NCI-H774 (cell line): ENCODE measurements at places on chromosomes 16 and 17.
A peak's percentile ranks its signal among the peaks of the same experiment; 100 is the strongest.

DNA sequence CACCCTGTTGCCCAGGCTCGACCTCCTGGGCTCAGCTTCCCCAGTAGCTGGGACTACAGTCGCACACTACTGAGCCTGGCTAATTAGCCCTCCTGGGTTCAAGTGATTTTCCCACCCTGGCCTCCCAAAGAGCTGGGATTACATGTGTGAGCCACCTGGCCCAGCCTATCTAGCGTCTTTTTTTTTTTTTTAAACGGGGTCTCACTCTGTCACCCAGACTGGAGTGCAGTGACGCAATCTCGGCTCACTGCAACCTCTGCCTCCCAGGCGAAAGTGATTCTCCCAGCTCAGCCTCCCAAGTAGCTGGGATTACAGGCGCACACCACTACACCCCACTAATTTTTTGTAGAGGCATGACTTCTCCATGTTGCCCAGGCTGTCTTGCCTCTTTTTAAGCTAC, 33.3 kb downstream of the GLG1 start:
- DNase-seq, result no peak

- DNase-seq, result peak; percentile 91
Observed at GRCh38 chr17:76995387-76996105, 127.3 kb downstream of the MGAT5B start.

DNA sequence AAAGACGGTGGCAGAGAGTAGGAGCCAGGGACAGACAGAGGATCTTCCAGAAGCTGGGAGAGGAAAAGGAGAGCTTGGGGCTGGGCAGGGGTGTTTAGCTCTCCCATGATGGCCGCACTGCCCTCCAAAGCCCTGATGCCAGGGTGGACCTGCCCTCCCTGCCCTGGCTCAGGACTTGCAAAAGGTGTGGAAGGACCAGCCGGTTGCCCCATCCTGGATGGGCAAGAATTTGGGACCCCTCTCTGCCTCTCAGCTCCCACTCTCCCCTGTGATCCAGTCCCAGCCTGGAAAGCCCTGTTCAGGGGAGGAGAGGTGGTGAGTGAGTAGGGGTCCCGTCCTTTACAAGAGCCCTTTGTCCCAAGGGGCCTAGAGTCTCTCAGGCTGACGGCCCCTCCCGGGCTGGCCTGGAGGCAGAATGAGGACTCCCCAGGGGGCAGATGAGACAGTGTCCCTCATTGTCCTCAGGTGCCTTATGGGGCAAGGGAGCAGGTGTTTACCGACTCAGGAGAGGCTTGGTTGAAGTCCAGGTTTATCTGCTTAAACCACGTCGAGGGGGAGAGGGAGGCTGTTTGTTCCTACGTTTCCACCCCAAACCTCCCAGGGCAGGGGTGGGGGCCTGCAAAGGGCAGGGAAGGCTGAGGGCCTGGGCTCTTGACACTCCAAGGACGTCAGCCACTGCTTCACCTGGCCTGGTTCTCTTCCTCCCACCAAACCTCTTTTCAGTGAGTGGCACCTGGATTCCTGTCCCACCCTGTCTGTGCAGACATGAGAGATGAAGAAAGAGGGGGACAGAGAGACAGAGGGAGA, 19.3 kb upstream of the ITGA3 start:
- DNase-seq, result peak; percentile 30

DNA sequence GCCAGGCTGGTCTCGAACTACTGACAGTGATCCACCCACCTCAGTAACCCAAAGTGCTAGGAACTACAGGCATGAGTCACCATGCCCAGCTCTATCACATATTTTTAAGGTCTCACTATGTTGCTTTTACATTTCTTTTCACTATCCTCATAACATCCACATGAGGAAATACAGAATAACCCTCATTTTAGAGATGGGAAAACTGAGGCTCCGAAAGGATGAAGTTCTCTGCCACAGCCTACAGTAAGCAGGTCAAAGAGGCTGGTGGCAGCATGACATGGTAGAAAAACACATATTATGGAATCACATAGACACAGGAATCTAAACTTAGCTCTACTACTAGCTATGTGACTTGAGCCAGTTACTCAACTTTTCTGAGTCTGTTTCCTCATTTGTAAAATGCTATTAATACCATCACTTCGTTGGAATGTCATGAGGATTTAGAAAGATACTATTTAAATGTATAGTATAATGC, 32.2 kb downstream of the APPBP2 start:
- DNase-seq, result no peak

- no peak for DNase-seq
Observed at GRCh38 chr16:87350681-87351319, 32.8 kb downstream of the FBXO31 start.

- no peak for DNase-seq
Observed at GRCh38 chr16:81738783-81739496, 40.2 kb upstream of the PLCG2 start.

DNA sequence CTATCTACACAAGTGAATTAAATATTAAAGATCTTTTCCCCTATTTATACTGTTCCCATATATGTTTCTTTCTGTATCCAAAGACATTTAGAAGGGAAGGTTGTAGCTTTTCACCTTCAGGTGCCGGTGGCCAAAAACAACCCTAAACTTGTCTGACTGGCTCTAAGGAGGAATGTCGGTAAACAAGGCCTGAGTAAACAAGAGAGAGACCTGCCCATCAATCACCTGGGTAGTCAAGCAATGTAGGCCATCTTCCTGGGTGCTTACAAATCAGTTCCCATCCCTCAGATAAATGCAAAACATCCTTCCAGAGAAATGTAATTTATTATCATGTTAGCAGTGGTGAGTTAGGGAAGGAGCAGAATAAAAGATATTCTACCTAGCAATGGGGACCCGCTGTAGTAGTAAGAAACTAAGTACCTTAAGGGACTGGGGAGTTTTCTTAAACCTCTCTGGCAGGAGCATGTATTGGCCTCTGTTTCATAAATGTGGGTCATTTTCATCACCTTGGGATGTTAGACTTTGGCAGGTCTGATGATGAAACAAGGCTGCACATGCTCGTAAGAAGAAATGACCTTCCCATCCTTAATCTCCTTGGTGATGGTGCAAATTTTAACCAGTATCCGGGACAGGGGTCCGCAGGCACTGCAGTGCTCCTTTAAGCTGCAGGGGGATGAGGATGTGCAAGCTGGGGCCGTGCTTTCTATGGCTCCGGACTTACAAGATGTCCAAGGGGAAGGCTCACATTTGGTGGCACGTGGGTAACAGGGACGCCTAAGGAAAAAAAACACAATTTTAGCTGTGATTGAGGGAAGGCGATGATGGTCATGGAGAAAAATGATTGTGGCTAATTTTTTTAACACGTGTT, 8.4 kb downstream of the KRT39 start:
- peak; percentile 22 for DNase-seq

DNA sequence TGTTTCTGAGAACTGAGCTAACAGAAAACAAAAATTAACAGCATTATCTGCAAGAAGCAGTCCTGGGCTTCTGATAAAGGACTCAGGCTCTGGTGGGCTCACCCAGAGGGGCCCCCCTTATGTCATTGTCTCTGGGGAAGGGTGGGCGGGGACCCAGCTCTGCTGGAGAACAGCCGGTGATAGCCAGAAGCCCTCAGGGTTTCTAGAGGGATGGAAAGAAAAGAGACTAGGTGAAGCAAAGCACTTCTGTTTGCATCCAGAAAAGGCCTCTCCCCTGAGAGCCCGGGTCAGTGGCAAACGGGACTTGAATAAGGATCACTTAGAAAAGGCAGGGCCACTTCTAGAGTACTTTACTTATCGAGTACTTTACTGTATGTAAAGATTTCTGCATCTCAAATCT, 7.0 kb upstream of the CDC42EP4 start:
- DNase-seq, result no peak

- no peak for DNase-seq
Observed at GRCh38 chr17:81340607-81341515, 45.8 kb upstream of the SLC38A10 start.

- no peak for DNase-seq
Observed at GRCh38 chr16:27499659-27500055, 50.1 kb downstream of the GTF3C1 start.

- DNase-seq, result no peak
Observed at GRCh38 chr17:34390649-34391048, 27.6 kb upstream of the CCL1 start.

- DNase-seq, result no peak
Observed at GRCh38 chr16:5965321-5965720, 867.7 kb upstream of the EEF2KMT start.

DNA sequence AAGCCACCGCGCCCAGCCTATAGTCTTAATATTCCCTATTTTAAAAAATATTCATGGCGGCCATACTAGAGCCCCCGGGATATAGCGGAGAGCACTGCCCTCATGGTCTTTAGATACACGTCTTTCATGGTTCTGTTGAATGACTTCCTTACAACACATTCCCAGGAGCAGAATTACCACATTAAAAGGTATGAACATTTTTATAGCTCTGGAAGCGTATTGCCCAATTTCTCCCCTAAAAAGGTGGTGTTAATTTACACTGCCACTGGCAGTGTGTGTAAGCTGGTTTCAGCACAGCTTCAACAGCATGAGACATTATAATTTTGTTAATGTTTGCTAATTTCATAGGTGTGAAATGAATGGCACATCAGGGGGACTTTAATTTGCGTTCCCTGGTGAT, 19.0 kb downstream of the C17orf100 start:
- no peak for DNase-seq

DNA sequence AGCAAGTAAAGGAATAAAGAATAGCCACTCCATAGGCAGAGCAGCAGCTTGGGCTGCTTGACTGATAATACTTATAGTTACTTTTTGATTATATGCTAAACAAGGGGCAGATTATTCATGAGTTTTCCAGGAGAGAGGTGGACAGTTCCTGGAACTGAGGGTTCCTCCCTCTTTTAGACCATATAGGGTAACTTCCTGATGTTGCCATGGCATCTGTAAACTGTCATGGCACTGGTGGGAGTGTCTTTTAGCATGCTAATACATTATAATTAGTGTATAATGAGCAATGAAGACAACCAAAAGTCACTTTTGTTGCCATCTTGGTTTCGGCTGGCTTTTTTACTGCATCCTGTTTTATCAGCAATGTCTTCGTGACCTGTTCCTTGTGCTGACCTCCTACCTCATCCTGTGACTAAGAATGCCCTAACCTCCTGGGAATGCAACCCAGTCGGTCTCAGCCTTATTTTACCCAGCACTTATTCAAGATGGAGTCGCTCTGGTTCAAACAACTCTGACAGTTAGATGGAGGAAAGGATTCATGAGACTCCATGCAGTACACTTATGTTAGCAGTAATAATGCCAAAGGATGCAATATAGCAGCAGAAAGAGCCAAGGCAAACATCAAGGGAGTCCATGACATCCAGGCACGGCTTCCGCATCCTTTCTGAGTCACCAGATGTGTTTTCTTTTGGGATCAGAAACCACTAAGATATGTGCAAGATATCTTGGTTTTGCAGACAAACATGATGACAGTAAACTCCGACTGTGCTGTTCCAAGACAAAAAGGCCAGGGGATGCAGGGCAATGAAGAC, 55.8 kb upstream of the B4GALNT2 start:
- no peak for DNase-seq

DNA sequence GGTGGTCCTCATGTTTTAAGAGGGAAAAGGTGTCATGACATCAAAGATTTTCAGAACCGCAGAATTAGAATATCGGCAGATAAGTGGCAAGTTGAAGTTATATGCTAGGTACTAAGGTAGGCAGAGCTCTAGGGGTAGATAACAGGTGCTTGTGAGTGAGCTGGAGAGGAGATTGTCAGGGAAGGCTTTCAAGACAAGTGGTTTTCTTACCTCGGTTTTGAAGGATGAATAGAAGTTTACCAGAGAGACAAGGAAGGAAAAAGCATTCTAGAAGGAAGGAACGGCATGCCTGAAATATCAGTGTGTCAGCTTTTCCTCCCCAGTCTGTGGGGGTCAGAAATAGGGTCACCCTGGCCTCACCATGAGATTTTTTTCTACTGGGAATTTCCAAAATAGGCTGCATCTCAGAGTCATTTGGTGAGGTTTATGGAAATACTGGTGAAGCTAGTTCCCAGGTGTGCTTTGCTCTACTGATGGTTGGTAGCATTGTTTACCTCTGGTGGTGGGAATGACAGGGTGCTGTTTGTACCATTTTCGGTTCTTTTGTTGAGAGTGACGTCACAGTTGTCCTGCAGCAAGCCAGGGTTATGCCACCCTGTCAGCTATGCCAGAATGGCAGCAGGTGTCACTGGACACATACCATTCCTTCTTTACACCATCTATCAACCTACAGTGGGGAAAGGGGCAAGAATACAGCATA, 112.5 kb downstream of the MSI2 start:
- DNase-seq, result peak; percentile 43
